ENCODE measurements at places on chromosomes 5 and 9.

DNA sequence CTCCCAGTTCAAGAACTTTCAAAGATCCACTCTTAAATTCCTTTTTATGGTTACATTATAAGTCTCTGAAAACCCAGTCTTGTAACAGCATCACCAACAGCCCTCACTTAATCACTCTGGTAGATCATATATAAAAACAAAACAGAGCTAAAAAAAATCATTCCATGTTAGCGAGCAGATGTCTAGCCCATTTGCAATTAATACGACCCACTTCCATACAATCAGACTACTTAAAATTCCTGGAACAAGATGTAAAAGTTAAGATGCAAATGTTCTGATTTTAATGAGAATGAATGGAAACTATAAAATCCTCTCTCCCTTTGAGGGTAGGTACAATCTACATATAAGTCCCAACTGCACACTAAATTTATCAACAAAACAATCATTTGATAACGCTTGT is 167.0 kb downstream of the MED27 start:
- no peak for DNase-seq

GRCh38 chr5:145543968-145544367 is 291.2 kb downstream of the PRELID2 start:
- DNase-seq: no peak

DNA sequence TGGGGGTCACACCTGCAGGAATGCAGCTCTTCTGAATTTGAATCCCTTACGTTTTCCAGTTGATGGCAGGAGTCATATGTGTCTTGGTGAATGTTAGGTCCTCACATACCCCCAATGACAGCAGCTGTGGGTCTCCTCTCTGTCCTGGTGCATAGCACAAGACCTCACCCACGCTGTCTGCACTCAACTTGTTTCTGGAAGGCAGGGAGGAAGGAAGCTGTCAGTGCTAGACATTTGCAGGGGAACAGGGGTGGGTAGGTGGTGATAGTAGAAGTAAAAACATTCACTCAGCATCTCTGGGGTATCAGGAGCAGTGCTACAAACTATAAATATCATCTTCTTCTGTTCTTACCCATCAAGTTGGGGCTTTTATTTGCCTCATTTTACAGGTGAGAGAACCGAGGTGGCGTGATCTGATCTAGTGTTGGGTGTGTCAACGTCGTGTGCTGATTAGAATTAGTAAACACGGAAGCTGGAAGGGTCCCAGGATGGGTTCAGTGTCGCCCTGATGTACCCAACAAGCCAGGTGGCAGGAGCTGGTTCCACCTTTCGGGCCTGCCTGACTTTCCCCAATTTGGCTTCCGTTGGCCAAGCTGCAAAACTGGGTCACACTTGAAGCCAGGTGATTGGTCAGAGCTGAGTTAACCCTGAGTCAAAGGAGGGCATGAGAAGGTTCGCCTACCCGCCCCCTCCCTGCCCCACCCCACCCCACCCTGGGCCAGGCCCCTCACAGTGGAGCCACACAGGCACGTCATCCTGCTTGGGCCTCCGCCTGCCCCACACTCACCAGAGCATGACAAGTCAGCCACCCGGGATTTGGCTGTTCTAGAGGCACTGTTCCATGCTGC is 15.8 kb downstream of the ERGIC1 start:
- DNase-seq: no peak

- no peak for DNase-seq
Observed at GRCh38 chr5:60955239-60955638, 10.2 kb downstream of the NDUFAF2 start.

DNA sequence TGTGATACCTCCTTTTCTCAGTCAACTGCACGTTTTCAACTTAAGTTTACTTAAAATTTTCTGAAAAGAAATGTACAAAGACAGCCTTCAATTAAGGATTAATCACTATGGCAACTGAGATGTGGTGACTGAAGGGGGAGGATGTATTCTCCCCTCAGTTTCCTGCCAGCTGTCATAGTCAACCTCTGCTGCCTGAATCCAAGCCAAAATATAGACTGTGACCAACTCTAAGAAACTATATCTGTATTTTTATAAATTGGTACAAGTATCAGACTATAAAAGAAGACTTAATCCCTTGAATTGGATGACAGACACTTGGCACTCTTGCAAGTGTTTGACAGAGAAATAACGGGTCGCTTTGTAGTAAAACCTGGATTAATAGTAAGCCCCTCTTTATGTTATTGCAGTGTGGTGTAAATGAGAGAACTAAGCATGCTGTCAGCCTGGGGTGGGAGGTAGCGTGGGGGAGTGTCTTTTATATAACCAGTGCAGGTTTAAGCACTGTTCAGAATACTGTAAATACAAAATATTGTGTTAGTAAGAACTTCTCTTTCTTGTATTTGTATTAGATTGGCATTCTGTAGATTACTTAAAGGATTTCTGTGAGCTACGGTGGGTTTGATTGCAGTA is 106.4 kb downstream of the ERCC6L2 start:
- no peak for DNase-seq

DNA sequence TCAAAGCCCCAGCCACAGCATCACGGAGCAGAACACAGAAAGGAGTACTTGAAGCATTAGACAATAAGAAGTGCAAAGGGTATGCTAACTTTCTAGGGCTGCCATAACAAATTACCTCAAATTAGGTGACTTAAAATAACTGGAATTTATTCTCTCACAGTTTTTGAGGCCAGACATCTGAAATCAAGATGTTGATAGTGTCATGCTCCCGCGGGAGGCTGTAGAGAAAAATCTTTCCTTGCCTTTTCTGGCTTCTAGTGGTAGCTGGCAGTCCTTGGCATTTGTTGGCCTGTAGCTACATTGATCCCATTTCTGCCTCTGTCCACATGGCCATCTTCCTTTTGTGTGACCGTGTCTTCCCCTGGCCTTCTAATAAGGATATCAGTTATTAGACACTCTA is 51.9 kb upstream of the SPDL1 start:
- DNase-seq: no peak

DNA sequence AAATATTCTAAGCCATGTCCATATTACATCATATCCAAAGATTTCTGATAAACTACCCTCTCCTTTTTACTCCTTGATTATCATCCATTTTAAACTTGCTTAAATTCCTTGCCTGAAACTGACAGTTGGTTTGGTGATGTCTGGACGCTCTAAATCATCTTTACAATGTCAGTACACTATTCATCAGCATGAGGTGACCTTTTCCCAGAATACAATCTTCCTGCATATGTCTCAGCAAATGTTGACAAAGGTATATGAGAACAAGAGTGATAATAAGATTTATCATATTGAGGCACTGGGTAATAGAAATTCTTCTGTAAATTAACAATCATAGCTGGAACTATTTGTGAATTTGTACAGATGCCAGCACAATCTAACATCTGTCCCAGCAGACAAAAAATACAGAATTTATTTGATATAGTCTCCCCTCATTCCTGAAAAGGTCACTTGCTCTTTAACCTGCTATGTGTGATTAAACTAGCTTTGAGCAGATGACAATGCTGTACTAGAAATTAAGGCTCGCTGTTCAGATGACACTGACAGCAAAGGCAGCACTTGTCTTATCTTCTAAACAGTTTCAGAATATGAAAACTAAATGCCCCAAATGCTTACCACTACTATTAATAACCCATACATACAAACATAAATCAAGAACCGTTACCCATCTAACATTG is 32.2 kb downstream of the COX7C start:
- DNase-seq: no peak

- no peak for DNase-seq
Observed at GRCh38 chr5:31196309-31196708, 2.8 kb downstream of the CDH6 start.

- no peak for DNase-seq
Observed at GRCh38 chr5:170303549-170303948, 6.0 kb upstream of the LCP2 start.

DNA sequence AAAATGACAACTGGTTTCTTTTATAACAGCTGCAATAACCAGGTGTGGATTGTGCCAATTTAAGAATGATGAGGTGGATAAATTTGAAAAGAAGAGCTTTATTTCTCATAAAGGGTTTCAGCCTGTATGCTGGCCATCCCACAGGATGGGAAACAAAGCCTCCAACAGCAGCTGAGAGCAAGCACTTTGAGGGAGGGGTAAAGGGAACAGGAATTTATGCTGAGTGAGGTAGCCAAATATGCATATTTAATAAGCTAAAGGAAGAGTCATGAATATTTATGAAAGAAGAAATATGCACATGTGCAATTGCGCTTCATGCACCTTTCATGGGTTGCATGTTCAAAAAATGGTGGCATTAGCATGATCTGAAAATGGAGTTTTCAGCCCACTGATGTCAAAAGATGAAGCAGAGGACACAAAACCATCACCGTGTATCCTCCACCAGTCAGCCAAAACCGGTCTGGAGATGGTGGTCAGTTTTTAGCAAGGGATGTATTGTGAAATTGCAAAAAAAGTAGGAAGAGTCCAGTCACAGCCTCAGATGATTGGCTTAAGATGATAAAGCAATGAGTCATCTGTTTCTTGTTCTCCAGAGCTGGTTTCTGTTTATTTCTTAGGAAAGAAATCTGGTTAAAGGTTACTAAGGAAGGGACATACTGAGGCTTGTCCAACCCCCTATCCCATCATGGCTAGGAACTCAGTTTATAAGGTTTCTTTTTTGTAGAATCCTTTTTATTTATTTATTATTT is 47.9 kb downstream of the DEPDC1B start:
- no peak for DNase-seq

GRCh38 chr9:19634881-19635280 is 154.0 kb downstream of the SLC24A2 start:
- no peak for DNase-seq

DNA sequence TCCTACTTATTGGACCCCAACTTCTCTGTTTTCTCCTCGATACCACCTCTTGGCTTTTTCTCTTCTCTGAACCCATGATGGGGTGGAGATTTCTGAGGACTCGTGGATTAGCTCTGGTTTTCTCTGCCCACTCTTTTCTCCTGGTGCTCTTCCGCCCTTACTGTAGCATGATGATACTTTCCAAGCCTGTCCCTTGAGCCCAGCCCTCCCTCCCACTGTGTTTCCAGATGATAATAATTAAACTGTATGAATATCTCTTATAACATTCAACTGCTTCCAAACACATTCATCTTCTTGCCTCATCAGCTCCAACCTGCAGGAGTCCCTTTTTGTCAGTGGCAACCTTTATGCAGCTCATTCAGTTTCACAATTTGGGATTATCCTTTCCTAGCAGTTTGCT is 494.2 kb upstream of the KLF4 start:
- no peak for DNase-seq

GRCh38 chr9:84839541-84839940 is 170.0 kb downstream of the NTRK2 start:
- no peak for DNase-seq

DNA sequence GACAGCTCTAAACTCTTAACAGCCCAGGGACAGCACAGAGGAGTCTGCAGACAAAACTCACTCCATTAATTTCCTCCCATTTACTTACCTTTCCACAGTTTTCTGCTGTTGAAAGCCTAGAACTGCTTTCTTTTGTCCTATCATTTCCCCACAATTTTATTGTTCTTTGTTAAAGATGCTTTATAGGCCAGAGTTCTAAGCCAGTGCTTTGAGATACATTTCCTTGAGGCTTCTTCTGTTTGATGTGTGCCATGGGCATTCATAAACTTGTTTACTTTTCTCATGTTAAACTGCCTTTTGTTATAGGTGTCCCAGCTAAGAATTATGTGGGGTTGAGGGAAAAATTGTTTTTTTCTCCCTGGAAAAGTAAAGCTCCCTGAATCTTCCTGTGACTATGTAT is 25.9 kb upstream of the SUB1 start:
- DNase-seq: no peak

DNA sequence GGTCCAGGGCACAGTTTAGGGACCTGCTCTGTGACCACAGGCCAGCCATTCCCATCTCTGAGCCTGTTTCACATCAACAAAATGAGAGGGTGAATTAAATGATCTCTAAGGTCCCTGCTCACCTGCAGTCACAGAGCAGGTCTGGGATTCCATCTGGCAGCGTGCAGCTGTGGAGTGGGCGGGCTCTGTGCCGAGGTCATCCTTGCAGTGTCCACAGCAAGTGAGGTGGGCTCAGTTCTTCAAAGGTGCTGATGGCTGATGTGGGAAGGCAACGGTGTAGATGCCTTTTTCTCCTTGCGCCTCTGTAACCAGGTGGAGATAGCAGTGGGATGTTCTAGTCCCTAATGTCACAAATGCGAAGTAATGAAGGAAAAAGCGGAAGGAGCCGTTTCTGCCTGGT is 11.9 kb downstream of the OR2V1 start:
- DNase-seq: no peak
